ENCODE measurements at places on chromosomes 3 and 15.

GRCh38 chr15:31975830-31976229 lies 54.5 kb upstream of the CHRNA7 start:
- DNase-seq, result no peak

DNA sequence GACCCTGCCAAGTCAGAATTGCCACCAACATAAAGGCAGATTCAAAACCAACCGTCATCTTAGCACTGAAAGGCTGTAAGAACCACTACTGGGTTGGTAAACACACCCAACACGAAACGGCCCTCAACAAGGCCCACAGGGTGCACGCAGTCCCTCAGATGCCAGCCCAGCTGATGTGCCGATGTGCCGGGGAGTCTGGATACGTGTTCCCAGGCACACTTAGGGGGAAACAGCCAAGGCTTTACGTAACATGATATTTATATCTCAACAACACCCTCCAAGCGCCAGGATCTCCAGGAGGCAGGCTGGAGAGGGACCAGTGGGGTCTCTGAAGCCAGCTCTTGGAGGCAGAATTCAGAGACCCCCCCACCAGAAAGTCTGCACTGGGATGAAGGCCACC lies 14.2 kb downstream of the POC1A start:
- DNase-seq, result no peak

DNA sequence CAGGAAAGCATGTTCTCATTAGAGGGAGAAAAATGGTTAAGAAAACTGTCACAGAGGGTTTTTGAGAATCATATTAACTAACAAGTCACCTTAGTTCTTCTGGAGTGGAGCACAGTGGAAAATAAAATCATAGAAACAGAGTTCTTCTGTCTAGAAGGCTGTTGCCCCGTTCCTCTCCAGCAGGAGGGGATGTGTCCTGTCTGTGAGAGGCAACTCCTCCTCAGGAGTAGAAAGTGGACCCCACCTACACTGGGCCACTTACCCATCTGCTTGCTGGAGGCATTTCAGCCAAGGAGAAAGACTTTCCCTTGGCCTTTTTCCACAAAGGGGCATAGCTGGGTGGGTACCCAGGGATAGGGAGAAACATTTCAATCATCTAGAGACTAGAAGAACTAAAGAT lies 106.6 kb downstream of the SSR3 start:
- peak; percentile 59 for DNase-seq

- DNase-seq, result no peak
Measured at GRCh38 chr3:48518069-48518468, 14.1 kb upstream of the SHISA5 start.

DNA sequence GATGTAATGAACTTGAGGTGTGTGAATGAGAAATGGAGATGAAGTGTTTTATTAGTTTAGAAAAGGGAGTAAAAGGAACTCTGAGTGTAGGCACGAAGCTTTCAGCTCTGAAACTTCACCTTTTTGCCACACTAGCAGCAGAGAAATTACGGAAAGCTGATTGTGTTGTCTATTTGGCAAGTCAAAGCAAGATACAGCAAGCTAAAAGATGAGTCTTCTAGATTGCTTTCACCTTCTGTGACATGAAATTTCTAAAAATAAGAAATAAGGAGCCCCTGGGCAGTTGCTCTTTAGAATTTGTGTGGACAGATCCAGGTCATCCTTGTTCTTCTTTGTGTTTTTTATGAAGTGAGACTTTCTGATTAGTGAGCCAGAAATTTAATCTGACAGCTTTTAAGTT lies 143.4 kb downstream of the FNDC3B start:
- DNase-seq, result no peak

DNA sequence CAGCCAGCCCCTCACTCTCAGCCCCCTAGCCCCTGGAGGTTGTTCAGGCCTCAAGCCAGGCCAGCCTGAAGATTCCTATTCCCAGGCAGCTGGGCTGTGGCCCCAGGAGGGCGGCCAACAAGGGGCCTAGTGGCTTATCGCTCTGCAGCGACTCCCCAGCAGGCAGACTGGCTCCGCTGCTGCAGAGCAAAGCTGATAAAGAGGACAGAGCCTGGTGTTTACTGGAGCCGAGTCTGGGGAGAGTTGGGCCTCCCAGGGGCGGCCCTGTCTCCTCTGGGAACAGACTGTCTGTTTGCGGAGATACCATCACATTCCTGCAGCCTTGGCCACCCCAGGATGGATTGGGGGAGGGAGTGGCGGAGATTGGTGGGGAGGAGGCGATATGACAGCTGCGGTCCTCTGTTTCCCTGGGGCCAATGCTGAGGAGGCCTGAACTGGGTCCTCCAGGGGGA lies 22.4 kb upstream of the SMAD6 start:
- peak; percentile 82 for DNase-seq

- DNase-seq, result no peak
Measured at GRCh38 chr3:190318666-190319065, 3.6 kb downstream of the CLDN1 start.

GRCh38 chr15:69731081-69731330 lies 278.4 kb downstream of the RPLP1 start:
- peak; percentile 32 for DNase-seq

DNA sequence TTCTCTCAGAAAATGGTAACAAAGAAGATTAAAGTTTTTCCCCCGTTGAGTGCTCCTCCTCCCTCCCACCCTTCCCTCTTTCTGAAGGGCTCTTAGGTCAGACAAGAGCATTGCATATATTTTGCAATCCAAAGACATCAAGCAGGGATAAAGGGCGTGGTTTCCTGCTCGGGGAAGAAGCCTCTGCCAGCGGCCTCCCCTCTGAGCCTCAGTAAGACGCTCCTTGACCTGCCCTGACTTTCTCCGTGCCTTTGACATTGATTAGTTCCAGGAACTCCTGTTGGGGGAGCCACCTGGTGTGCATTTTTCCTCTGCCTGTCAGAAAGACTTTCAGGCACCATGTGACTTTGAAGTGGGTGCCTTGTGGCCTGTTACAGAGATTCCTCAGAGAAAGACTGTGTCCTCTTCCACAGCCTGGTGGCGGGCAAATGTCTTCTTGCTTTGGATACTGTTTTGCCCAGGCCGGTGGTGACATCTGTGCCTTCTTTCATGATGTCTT lies 87.2 kb upstream of the TBL1XR1 start:
- peak; percentile 75 for DNase-seq

DNA sequence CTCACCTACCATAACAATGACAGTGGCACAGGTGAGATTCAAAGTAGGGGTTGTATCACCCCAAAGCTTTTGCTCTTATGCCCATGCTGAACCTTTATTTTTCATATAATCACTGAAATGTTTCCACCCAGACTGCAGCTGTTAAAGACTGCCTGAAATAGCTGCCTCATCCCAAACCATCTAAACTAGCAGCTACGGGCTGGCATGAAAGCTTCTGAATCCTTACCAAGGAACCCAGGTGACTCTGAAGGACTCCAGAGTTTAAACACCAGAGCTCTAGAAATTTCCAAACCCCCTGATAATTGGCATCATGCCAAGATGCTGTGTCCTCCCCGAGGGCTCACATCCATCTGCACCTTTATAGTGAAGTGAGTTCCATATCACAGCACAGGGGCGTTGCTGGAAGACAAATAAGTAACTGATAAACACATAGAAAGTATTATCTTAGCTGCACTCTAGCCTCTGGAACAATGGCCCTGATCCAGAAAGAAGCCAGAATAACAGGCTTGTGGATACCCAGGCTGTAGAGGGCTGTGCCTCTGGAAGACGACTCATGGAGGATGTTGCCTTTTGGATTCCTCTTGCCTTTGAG lies 238.9 kb downstream of the CADPS start:
- no peak for DNase-seq

- no peak for DNase-seq
Measured at GRCh38 chr15:95814908-95815307, 515.6 kb upstream of the NR2F2 start.

DNA sequence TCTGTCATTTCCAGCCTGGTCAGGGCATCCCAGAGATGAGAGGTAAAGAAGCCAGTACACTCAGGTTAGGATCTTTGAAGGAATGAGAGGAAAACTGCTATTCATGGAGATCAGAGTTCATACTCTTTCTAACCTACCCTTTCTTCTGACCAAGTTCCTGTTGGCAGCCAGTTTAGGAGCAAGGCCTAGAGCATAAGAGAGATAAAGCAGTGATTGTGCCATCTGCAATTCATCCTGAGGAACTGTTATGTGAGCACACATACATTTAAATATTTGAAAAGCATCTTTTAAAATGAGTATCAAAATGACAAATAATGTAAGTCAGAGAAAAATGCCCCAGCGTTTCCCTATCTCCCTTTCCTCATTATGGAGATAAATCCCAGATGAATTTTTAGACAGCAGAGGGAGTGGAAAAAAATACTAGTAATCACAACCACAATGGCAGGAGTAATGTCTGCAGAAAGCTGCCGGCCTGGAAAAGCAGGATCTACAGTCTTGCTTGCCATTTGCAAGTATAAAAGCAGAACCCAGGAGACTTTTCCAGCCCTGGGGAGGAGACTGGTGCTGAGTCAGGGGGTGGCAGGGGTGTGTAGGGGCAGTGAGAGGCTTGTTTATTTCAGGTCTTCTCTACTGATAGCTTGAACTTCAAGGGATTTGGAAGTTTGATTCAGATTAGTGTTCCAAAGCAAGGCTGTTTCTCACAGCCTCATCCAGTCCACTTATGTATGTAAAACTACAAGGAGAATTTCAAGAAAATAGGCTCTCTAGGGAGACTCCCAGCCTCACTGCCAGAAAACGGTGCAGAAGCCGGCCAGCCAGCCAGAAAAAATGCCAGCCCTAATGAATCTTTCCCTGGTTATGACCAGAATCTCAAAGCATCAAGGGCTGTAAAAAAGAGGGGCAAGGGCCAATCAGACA lies 1052.4 kb downstream of the TUSC7 start:
- DNase-seq, result no peak

DNA sequence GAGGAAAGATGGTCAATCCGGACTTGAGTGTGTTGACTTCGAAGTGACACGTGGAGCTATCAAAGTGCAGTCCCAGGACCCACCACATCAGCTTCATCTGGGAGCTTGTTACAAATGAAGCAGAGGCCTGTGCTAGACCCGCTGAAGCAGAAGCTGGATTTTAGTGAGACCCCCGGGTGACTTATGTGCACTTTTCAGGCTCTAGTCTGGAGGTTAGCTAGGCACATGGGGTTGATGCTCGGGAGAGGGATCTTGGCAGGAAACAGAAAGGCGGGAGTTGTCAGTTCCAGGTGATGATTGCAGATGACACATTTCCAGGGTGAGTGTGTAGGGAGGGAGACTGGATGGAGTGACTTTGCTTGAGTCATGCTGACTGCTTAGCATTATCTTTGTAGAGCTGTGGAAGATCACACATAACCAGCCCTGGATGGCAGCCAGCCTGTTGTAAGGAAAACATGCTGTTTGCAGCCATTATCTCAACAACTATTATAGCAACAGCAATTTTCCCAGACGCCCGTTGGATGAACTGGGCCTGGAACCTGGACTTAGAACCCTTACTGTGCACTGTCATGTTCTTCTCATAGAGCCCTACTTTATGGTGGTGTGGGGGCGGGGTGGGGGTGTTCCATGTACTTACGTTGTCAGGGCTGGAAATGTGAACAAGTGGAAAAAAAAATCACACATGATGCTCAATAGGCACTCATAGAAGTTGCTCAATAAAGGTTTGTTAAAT lies 122.4 kb downstream of the THSD4 start:
- peak; percentile 93 for DNase-seq

- DNase-seq, result peak; percentile 70
Measured at GRCh38 chr15:65476903-65477302, 40.6 kb downstream of the DPP8 start.

DNA sequence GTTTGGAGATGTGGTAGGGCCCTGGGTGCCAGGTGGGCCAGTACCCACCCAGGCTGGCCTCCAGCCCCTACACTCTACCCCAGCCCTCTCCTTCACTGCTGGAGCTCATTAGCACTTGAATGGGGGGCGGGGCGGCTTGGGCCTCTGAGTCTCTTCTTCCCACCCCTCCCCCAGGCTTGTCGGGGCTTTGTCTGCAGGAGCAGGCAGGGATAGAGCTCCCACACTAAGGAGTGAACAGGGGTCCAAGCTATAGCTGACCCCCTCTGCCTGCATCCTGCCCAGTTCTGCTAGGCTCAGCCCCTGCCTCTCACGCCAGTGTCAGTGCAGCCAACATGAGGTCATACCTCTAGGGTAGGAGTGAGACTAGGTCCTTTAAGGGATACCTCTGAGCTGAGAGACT lies 5.2 kb downstream of the GNAI2 start:
- no peak for DNase-seq

- DNase-seq, result no peak
Measured at GRCh38 chr15:71925145-71925544, 114.8 kb downstream of the NR2E3 start.

DNA sequence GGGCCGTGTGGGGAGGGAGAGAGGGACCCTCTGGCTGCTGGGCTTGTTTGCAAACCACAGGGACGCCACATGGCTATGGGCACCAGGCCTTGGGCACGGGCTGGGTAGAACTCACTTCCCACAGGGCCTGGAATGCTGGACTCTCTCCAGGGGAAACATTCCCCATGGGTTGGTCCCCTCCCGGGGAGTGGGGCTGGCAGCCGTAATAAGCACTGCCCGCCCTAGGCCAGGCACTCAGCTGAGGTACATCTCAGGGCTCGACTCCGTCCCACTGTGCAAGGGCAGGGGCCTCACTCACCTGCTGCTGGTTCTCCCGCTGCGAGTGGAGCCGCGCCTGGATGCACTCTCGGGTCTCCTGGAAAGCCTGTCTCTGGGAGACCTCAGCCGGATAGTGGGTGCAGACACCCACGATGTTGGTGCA lies 96.7 kb downstream of the ADCY5 start:
- no peak for DNase-seq

DNA sequence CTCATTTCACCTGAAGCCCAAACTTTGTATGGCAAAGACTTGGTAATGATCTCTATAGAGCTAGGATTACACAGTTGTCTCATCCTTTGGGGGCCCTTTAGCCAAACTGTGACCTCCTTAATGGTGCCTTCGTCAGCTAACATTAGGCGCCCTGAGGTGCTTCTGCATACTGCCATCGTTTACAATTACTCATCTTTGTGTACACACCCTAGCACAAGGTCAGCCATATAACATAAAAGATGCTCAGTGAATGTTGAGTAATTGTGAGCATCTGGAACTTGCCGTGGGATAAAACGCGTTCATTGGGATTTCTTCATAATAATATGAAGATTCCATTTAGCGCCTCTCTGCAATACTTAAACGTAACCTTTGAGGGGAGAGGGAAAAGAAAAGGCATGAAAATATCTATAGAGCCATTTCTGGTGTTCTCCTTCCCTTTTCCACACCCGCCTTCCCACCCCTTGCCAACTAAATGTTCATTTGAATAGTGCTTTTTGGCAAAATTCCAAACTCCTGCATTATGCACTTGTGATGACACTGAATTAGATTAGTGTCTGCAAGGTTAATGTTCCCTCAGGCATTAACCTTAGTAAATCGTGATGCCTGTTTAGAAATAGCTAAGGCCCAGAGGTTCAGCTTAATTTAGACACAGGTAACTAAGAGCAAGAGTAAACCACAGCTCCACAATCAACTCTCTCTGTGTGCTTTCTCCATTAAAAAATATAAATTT lies 990 bp upstream of the ZNF148 start:
- peak; percentile 63 for DNase-seq
